ENCODE measurements at places on chromosomes 4 and X. TPM values are rescaled to one million over a fixed set of nuclear protein-coding genes. Genes with fewer than 3 reads are reported as not detected.

- H3K27me3 ChIP-seq, result no peaks in the 10 kb centered on the region
- H3K27ac ChIP-seq, result no peak overlapping the region
- H3K4me3 ChIP-seq, result no peak overlapping the region
- H3K4me1 ChIP-seq, result no peaks in the 10 kb centered on the region
- DNase-seq, result no peak
These were observed 92.5 kb downstream of the PARM1 start for GRCh38 chr4:75025431-75025830.

The DGAT2L6 gene
- not detected for total RNA-seq

DNA sequence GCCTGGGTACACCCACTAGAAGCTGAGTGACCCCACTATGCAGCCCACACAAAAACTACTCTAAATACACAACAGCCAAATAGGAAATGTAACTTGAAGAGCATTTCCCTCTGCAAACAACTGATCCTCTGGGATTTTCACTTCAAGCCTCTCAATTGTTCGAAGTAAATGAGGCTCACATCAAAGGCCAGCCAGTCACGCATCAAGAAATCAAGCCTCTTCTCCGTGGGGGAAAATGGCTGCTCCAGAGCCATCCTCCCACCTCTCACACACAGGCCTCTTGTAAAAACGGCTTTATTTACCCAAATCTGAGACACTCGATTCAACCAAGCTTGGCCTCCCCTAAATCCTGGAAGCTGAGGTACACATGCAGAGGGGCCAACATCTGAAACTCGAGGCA, 14.3 kb downstream of the PCDH19 start:
- H3K27me3 ChIP-seq, result no peaks in the 10 kb centered on the region
- H3K27ac ChIP-seq, result no peak overlapping the region
- H3K4me1 ChIP-seq, result no peaks in the 10 kb centered on the region
- no peaks in the 10 kb centered on the region for H3K36me3 ChIP-seq

GRCh38 chrX:21524008-21524407, 134.1 kb downstream of the KLHL34 start:
- H3K36me3 ChIP-seq, result no peaks in the 10 kb centered on the region
- H3K4me1 ChIP-seq, result no peaks in the 10 kb centered on the region
- no peaks in the 10 kb centered on the region for H3K27me3 ChIP-seq
- H3K27ac ChIP-seq, result no peak overlapping the region
- H3K4me3 ChIP-seq, result no peak overlapping the region

DNA sequence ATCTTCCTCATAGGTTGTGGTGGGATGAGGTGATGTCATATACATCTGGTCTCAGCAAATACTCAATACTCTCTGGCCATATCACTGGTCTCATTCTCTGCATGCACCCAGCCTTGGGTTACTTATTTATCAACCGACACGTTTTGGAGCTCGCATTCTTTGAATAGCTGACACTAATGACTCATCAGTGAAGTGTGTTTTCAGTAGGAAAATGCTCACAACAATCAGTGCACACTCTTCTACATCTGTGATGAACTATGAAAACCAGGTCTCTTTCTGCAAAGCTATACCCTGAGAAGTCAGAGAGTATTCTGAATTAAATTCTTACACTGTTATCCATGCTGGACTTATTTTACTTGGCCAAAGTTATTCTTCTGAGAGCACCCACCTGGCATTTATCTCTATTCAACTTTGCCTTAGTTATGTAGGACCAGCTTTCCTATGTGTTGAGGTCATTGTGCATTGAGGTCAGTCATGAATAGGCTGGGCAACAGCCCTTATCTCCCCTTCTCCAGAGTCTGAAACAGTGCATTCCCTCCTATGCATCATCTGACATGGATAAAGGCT, 58.7 kb upstream of the DHX15 start:
- DNase-seq, result no peak
- H3K4me3 ChIP-seq, result no peak overlapping the region
- H3K27ac ChIP-seq, result no peak overlapping the region
- H3K4me1 ChIP-seq, result no peaks in the 10 kb centered on the region

DNA sequence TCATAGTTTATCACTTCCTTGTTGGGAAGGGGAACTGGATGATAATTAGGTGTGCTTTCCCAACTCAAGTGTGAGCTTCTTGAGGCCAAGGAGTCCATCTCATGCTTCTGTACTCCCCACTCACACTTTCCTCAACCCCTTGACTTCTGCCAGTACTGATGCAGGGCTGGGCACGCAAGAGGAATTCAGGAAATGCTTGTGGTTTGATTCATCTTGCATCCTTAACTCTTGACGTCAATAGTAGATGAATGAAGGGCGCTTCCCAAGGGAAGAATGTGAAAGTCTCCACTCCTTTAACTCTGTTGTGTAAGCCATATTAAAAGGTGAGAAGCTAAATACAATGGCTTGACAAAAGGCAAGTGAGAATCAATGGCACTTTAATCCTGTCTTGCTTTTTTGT, 101.8 kb downstream of the AGTR2 start:
- H3K36me3 ChIP-seq, result no peaks in the 10 kb centered on the region
- H3K4me3 ChIP-seq, result no peak overlapping the region
- H3K4me1 ChIP-seq, result no peaks in the 10 kb centered on the region

The PRKG2 gene
- total RNA-seq, result 1.9 TPM

The ARX gene
- not detected for total RNA-seq

DNA sequence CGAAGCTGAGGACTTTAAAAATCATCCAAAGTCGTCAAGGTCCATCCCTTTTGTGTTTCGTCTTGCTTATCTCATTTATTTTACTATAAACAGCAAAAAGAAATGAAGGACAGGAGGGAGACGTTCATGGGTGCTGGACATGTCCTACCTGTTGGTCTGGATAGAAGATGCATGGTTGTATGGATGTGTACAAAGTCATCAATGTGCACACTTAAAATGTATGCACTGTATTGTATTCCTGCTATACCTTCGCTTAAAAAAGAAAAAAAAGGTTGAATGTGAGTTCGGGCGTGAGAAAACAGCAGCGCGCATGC, 313 bp upstream of the BLOC1S4 start:
- no peaks in the 10 kb centered on the region for H3K27me3 ChIP-seq
- H3K27ac ChIP-seq, result peak overlapping the region; percentile 86
- peaks cover 31% of the 10 kb centered on the region for H3K4me1 ChIP-seq
- H3K4me3 ChIP-seq, result peak overlapping the region; percentile 78
- DNase-seq, result no peak
- peaks cover 3% of the 10 kb centered on the region for H3K36me3 ChIP-seq

GRCh38 chr4:88159229-88159725, 838 bp upstream of the ABCG2 start:
- peaks cover 4% of the 10 kb centered on the region for H3K27me3 ChIP-seq
- H3K36me3 ChIP-seq, result no peaks in the 10 kb centered on the region
- no peak overlapping the region for H3K27ac ChIP-seq
- no peak for DNase-seq
- H3K4me3 ChIP-seq, result peak overlapping the region; percentile 2

DNA sequence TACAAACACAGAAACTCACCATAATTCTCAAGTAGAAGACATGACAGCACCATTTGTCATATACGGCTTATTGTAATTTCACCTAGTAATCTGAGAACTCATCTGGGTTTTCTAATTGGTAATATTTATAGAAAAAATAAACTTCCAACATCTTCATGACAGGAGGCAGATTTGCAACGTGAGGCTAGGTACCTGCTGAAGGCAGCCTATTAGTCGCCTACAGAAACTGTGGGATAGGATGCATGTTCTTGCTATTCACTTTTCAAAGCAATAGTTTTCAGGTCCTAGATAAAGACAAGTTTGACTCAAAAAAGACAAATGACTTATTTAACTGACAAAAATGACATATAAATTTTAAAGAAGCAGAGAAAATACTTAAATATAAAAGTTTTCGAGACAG, 2.9 kb downstream of the ZNF732 start:
- DNase-seq, result no peak
- no peaks in the 10 kb centered on the region for H3K4me1 ChIP-seq
- no peak overlapping the region for H3K4me3 ChIP-seq

The HMGN5 gene
- total RNA-seq, result 0.84 TPM

- H3K27me3 ChIP-seq, result no peaks in the 10 kb centered on the region
- H3K4me3 ChIP-seq, result no peak overlapping the region
- DNase-seq, result no peak
- no peaks in the 10 kb centered on the region for H3K4me1 ChIP-seq
- H3K36me3 ChIP-seq, result no peaks in the 10 kb centered on the region
These were observed 694.5 kb upstream of the SLIT2 start for GRCh38 chr4:19557161-19557560.

- peaks cover 39% of the 10 kb centered on the region for H3K4me1 ChIP-seq
- peak overlapping the region; percentile 88 for H3K4me3 ChIP-seq
- peak; percentile 62 for DNase-seq
- no peak overlapping the region for H3K27ac ChIP-seq
- H3K27me3 ChIP-seq, result no peaks in the 10 kb centered on the region
These were observed 1.6 kb upstream of the EXOC1 start for GRCh38 chr4:55851885-55852284.

DNA sequence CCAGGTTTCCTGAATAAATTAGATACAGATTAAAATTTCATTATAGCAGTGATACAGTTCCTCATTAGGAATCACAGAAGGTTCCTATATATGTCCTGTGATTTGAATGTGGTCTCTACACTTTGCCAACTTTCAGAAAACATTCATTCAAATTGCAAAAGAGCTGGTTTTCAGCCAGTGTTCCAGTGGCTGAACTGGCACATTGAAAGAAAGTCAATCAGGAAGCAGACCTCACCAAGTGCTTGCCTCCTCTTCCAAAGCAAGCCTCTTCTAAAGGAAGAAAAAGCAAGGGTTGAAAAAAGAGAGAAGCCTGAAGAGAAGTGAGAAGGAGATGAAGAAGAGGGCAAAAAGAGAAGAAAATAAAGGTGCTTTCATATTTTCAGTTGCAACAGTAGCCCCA, 12.7 kb downstream of the KLHL34 start:
- no peaks in the 10 kb centered on the region for H3K27me3 ChIP-seq
- no peak overlapping the region for H3K27ac ChIP-seq
- H3K4me3 ChIP-seq, result no peak overlapping the region
- H3K4me1 ChIP-seq, result no peaks in the 10 kb centered on the region

DNA sequence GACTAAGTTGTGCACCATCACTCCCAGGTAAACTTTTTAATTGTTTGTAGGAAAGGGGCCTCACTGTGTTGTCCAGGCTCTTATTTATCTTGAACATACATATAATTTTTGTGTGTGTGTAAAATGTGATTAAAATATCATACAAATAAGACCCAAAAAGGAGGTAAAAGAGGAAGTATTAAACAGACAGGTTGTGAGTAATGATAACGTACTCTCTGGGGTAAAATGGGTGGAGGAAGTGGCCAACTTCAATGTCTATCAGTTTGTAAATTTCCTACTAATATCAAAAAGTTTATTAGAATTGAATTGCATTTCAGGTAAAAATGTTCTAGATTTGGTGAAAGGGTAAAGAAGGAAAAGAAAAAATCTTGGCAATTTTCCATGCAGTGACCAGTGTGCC, 48.8 kb downstream of the SULT1E1 start:
- no peaks in the 10 kb centered on the region for H3K27me3 ChIP-seq
- H3K36me3 ChIP-seq, result no peaks in the 10 kb centered on the region
- H3K27ac ChIP-seq, result no peak overlapping the region
- DNase-seq, result no peak
- no peaks in the 10 kb centered on the region for H3K4me1 ChIP-seq
- no peak overlapping the region for H3K4me3 ChIP-seq

- H3K27me3 ChIP-seq, result no peaks in the 10 kb centered on the region
- H3K4me1 ChIP-seq, result no peaks in the 10 kb centered on the region
- no peak for DNase-seq
- no peak overlapping the region for H3K4me3 ChIP-seq
- H3K36me3 ChIP-seq, result no peaks in the 10 kb centered on the region
- H3K27ac ChIP-seq, result no peak overlapping the region
These were observed 27.8 kb downstream of the BANK1 start for GRCh38 chr4:101818362-101818761.

The CXorf38 gene
- total RNA-seq, result 26.0 TPM

DNA sequence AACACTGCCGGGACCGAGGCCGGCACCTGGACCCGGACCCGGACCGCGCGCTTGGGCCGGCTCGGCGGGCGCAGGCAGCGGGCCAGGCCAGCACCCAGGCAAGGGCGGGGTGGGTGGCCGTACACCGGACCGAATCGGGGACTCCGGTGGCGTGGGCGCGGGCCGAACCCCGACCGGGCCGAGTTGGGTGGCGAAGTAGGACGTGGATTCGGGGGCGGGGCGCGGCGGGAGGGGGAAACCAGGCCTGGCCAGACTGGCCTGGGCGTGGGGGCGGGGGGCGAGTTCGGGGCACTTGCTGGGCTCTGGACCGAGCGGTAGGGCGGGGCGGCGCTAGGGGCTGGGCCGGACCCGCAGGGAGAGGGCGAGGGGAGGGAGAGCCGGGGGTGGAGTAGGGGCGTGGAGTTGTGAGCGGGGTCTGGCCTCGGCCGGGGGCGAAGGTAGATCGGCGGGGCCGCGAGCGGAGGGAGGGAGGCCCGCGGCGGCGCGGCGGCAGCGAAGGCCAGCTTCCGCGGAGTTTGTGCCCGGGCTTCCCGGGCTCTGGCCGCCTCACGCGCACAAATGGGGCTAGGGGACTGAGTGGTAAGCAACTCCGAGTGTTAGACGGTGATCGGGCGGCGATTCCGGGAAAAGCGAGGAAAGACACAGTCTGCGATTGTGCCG, 1.8 kb upstream of the BCORL1 start:
- no peaks in the 10 kb centered on the region for H3K36me3 ChIP-seq
- DNase-seq, result no peak
- H3K4me1 ChIP-seq, result peaks cover 12% of the 10 kb centered on the region
- no peak overlapping the region for H3K4me3 ChIP-seq
- H3K27me3 ChIP-seq, result no peaks in the 10 kb centered on the region
